Peyer's patch (tissue), 4 donors: ENCODE measurements at places on chromosomes 1 and 21. TPM values are rescaled to one million over a fixed set of nuclear protein-coding genes. Genes with fewer than 3 reads are reported as not detected.

- H3K27ac ChIP-seq: no peak overlapping the region
- DNase-seq: no peak
- no peaks in the 10 kb centered on the region for H3K27me3 ChIP-seq
- H3K36me3 ChIP-seq: no peaks in the 10 kb centered on the region
- H3K4me1 ChIP-seq: no peaks in the 10 kb centered on the region
Observed at GRCh38 chr1:81125672-81126071, 675.1 kb upstream of the ADGRL2 start.

DNA sequence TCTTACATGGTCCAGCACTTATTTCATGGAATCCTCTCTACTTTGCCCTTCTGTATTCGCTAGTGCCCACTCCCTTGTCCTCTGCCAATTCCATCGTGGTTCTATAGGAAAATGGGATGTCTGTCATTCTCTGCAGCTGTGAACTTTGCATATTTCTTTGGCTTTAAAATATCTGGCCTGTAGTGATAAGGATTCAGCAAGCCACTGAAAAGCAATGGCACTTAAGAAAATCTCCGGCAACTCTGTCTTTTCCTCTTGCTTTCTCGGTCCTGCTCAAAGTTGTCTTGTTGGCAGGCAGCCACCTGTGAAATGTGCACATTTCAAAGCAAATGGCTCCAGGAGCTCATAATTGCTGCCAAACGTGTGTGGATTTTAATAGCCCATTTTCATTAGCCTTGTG, 91.8 kb downstream of the CHD1L start:
- no peak overlapping the region for H3K4me3 ChIP-seq
- no peaks in the 10 kb centered on the region for H3K36me3 ChIP-seq
- H3K27me3 ChIP-seq: no peaks in the 10 kb centered on the region
- H3K27ac ChIP-seq: no peak overlapping the region

- no peaks in the 10 kb centered on the region for H3K4me1 ChIP-seq
- DNase-seq: no peak
- no peaks in the 10 kb centered on the region for H3K27me3 ChIP-seq
- peak overlapping the region; percentile 6 for H3K27ac ChIP-seq
- H3K36me3 ChIP-seq: no peaks in the 10 kb centered on the region
- H3K4me3 ChIP-seq: no peak overlapping the region
Observed at GRCh38 chr1:84698151-84699110, 8.2 kb upstream of the SSX2IP start.

FCER1A gene
- not detected for total RNA-seq

MPL gene
- not detected for total RNA-seq

HSD3B2 gene
- total RNA-seq: not detected

IGSF9 gene
- total RNA-seq: 32.7 TPM
